ENCODE measurements at places on chromosomes 4 and X. TPM values are rescaled to one million over a fixed set of nuclear protein-coding genes. Genes with fewer than 3 reads are reported as not detected.

HSPA4L gene
- 1.9 TPM for total RNA-seq

PHOX2B gene
- total RNA-seq, result not detected

PAK3 gene
- 1.5 TPM for total RNA-seq

LRRC66 gene
- not detected for total RNA-seq

ABHD18 gene
- 18.9 TPM for total RNA-seq

BEND2 gene
- total RNA-seq, result not detected

RHOXF1 gene
- total RNA-seq, result not detected

XAGE1A gene
- total RNA-seq, result not detected

PDCL2 gene
- not detected for total RNA-seq

GRSF1 gene
- 97.9 TPM for total RNA-seq

PACRGL gene
- total RNA-seq, result 9.8 TPM

BST1 gene
- total RNA-seq, result 0.67 TPM

ASB9 gene
- total RNA-seq, result 0.43 TPM

GPR119 gene
- total RNA-seq, result not detected

CXCL3 gene
- not detected for total RNA-seq

RAB39B gene
- total RNA-seq, result 15.3 TPM

FAM241A gene
- 3.1 TPM for total RNA-seq

SLC6A8 gene
- total RNA-seq, result 1.3 TPM

GPR173 gene
- not detected for total RNA-seq

MAOB gene
- total RNA-seq, result 0.27 TPM

CYLC1 gene
- total RNA-seq, result not detected

All from activated CD4-positive, alpha-beta memory T cell treated with anti-CD3 and anti-CD28 coated beads for 36 hours (primary cell).